ENCODE measurements at places on chromosomes 1 and 21. TPM values are rescaled to one million over a fixed set of nuclear protein-coding genes. Genes with fewer than 3 reads are reported as not detected.

The CCDC30 gene
- 0.34 TPM for total RNA-seq

The ZNF695 gene
- 3.0 TPM for total RNA-seq

The OR2W3 gene
- not detected for total RNA-seq

The DENND4B gene
- total RNA-seq, result 14.3 TPM

The ELAPOR1 gene
- total RNA-seq, result under 0.01 TPM

The OLFML2B gene
- 3.0 TPM for total RNA-seq

The NBPF10 gene
- 0.30 TPM for total RNA-seq

The LIN28A gene
- not detected for total RNA-seq

The PTCH2 gene
- under 0.01 TPM for total RNA-seq

The DYNLT5 gene
- total RNA-seq, result 1.7 TPM

The NCF2 gene
- total RNA-seq, result not detected

The GNAT2 gene
- 0.30 TPM for total RNA-seq

The SFN gene
- 1.2 TPM for total RNA-seq

The IGSF3 gene
- 0.45 TPM for total RNA-seq

The OR2T4 gene
- total RNA-seq, result not detected

The HTR6 gene
- not detected for total RNA-seq

The CRNN gene
- not detected for total RNA-seq

The PLEKHN1 gene
- 1.9 TPM for total RNA-seq

The HOOK1 gene
- total RNA-seq, result not detected

The ABCG1 gene
- 0.34 TPM for total RNA-seq

The LMOD1 gene
- 2.2 TPM for total RNA-seq

The SMCP gene
- not detected for total RNA-seq

The F3 gene
- 10.3 TPM for total RNA-seq

The TDRD10 gene
- not detected for total RNA-seq

The CLIC6 gene
- total RNA-seq, result under 0.01 TPM

The PTGS2 gene
- total RNA-seq, result 0.17 TPM

The COL11A1 gene
- total RNA-seq, result 8.8 TPM

The TRNP1 gene
- total RNA-seq, result 217 TPM

The KCNE2 gene
- not detected for total RNA-seq

The DCDC2B gene
- not detected for total RNA-seq

The LAMTOR5 gene
- 177 TPM for total RNA-seq

Data from bronchus fibroblast of lung (primary cell).